Inflammatory macrophage treated with lipopolysaccharide for 1 hour (primary cell): ENCODE measurements at places on chromosomes 6 and 20.

- DNase-seq, result peak; percentile 8
Measured at GRCh38 chr6:7589221-7589620, 777 bp upstream of the SNRNP48 start.

GRCh38 chr6:36717231-36717825 lies 19.7 kb downstream of the RAB44 start:
- DNase-seq, result no peak

DNA sequence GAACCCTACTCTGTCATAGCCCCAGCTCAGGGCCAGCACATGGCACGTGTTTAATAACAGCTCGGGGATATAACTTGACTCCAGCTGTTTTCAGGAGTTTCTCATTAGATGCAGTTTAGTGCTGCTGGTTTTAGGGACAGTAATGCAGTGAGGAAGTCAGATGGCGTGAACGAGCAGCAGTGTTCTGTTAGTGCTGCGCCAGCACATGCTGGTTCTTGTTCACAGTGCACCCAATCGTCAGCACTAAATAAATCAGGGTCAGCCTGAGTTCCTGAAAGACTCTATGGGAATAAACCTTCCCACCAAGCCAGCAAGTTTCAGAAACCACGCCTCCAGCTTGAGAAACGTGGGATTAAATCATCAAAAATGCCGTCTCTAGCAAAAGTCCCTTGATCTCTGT lies 235.9 kb upstream of the SUPT3H start:
- DNase-seq, result no peak

DNA sequence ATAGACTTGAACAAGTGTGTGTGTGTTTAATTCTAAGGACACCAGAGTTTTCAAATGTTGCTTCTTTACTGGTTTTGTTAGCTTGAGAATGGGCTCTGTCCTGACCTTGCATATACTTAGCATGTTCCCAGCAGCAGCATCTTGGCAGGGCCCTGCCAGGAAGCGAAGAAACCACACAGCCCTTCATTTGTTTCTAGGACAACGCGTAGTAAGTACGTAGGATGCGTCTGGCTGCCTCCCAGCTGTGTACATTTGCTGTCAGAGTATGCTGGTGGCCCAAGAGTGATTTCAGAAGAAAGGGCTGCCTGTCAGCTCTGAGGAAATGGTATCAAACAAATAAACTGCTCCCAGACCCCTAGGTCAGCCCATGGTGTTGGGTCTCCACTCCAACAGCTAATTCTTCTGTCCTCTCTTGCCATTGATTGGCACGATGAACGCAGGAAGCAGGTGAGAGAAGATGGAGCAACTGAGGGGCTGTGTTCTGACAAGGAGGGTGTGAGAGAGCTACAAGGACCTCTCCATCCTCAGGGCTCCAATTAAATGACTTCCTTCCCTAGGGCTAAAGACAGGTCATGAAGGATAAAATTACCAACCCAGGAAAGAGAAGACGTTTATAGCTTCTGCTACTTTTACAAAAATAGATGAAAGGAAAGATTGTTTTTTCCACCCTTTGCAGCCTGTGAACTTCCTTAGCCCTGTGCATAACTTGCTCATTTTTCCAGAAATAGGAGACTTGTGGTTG lies 55.9 kb upstream of the HDDC2 start:
- DNase-seq, result no peak

DNA sequence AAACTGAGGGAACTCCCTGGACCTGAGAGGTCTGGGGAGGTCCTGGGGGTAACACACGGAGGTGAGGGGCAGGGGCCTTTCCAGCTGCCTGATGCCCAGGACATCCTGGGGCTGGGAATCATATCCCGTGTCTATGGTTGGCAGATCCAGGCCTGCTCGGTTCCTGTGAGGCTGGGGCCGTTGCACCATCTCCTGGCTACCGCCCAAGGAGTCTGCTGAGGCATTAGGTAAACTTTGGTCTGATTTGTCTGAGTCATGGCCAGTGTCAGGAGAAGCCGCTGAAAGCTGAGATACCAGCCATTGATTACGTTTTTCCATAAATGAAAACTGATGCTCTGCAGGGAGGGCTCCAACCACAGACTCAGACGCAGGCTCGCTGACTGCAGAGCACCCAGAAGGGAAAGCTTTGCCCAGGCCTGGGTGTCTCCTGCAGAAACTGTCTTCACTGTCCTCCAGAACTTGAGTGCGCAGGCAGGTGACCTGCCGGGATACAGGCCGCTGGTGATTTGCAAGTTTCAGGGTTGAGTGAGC lies 14.2 kb downstream of the TRAF3IP2 start:
- DNase-seq, result peak; percentile 73
